Stimulated activated CD8-positive, alpha-beta memory T cell treated with anti-CD3 and anti-CD28 coated beads, Interleukin-12 subunit alpha, Interleukin-12 subunit beta, amount 100 ng/mL, for 1 hour (primary cell): ENCODE measurements at places on chromosomes 3 and 15.
A peak's percentile ranks its signal among the peaks of the same experiment; 100 is the strongest.

DNA sequence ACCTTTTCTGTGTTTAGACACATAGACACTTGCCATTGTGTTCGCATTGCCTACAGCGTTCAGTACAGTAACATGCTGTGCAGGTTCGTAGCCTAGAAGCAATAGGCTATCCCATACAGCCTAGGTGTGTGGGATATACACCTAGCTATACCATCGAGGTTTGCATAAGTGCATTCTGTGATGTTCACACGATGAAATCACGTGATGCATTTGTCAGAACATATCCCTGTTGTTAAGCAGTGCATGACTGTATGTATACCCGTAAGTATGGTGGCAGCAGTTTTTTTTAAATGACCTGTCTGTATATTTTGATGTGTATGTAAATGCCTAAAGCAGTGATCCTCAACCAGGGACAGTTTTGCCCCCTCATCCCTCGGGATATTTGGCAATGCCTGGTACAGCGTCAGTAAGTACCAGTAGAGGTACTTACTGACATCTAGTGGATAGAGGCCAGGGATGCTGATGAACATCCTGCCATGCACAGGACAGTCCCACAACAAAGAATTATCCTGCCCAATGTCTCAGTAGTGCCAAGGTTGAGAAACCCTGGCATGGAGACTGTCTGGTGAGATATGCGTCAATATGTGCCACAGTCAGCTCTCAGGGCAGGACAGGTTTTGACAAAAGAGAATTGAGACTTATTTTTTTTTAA lies 129.1 kb downstream of the HCN4 start:
- no peak for DNase-seq

- DNase-seq = no peak
These were observed 50.3 kb downstream of the EMC4 start for GRCh38 chr15:34275154-34275553.

DNA sequence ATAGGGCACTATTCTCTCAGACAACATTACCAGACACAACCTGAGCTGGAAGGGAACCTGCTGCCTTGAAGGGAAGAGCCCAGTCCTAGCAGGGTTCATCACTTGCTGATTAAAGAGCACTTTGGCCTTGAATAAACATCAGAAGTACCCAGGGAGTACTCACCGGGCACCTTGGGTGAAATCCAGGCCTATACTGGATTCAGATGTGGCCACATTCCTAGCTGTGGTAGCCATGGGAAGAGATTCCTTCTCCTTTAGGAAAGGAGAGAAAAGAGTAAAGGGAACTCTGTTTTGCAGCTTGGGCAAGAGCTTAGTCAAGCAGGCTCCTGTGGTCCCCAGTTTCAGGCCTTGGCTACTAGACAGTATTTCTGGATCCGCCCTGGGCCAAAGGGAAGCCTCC lies 195.0 kb downstream of the SPATA16 start:
- DNase-seq = no peak

- no peak for DNase-seq
These were observed 29.9 kb downstream of the IL5RA start for GRCh38 chr3:3080309-3080708.

DNA sequence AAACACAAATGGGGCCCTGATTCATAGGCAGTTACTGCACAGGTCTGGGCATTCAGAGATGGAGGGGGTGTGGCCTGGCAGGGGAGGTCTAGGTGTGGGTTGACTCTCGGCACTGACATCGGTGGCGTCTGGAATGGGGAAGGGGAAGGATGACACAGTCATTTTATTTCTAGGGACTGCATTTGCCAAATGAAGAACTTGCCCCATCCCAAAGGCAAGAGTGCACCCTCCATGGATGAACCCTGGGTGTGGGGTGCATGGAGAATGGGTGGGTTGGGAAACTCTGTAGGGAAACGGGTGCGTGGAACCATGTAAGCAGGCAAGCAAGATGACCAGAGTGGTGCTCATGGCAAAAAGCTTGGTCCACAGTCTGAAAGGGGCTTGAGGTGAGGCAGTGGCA lies 24.5 kb downstream of the SLC6A20 start:
- no peak for DNase-seq

DNA sequence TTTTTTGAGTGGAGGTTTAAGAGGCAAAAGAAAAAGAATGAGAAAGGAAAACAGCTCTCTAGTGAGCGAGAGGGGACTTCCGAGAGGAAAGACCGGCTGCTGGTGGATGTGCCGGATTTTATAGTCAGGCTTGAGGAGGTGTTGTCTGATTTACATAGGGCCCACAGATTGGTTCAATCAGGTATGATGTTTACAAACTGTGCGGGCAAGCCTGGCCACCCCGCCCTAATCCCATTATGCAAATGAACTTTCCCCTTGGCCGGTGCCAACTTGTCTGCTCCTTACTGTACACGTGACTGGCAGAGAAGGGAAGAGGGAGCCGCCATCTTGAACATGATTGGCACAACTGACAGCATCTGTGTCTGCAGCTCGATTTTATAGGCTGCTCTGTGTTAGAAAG lies 44.7 kb downstream of the FAM43A start:
- no peak for DNase-seq

DNA sequence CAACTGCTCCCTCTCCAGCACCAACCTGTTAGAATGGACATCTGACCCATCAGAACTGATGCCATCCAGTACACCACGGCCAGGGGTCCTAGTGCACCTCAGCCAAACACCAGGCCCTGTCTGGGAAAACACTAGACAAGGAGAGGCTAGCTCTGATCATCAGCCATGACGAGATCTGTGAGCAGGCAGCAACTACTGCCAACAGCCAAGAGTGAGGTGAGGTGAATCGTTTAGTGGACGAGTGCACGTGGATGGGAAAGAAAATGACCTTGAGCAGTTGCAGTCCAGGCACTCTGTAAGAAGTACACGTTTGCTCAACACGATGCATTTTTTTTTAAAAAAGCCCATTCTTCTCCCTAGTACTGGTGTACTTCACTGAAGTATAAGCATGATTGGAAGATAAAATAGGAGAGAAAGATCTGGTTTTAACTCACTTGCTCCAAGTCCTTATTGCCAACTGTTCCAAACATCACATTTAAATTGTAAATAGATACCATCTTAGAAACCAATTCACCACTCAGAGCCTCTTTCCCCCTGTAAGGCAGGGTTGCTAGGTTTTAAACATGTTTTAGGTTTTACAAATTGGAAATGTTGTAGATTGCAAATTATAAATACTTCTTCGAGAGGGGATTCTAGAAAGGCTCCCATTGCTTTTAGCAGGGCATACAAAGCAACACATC lies 5.7 kb downstream of the ST8SIA2 start:
- DNase-seq = no peak

DNA sequence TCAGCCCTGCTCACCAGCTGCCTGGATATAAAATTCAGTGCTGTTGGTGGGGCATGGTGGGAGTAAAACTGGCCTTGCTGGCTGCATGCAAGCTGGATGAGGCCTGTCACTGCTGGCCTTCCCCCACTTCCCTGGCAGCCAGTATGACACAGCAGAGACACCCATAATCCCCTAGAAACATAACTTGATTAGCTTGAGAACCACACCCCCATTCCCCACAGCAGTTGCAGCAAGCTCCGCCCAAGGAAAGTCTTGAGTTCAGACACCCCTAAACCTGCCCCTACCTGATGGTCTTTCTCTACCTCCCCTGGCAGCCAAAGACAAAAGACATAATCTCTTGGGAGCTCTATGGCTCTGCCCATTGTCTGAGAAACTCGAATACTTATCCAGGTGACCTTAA lies 405.1 kb upstream of the NECTIN3 start:
- no peak for DNase-seq

DNA sequence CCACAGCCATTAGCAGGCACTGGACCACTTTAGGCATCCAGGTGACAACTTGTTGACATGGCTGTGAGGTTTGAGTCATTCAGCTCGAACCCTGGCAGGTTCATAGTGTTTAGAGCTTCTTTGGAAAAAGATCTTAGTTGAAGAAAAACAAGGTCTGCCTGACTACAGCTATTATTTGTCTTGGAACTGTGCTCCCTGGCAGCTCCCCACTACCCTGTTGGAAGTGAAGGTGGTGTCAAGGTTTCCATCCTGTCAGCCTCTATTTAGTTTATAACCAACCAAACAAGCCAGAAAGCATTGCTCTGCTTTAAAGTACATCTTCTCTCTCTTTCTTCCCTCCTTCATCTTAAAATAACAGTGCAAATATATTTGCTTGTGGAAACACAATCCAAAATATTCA lies 56.8 kb downstream of the KAT2B start:
- no peak for DNase-seq

GRCh38 chr3:99730870-99731269 lies 86.8 kb upstream of the CMSS1 start:
- no peak for DNase-seq

- DNase-seq = no peak
These were observed 439.3 kb upstream of the ARPP21 start for GRCh38 chr3:35200056-35200455.

DNA sequence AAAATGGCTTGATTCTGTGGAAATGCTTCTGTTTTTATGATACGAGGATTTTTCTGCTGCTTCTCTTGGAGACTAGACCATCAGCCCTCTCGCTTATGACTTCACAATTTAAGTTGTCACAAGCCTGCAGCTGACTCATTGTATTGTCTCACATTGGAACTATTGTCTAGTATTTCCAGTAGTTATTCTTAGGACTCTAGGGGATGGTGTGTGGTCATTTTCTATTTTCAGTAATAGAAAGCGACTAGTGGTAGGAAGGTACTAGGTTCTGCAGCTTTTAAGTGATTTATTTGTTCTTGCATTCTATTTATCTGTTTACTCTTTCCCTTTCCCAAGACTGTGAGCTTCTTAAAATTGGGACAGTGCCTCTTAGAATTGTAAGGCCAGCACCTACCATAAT lies 66.3 kb upstream of the CRTC3 start:
- no peak for DNase-seq

DNA sequence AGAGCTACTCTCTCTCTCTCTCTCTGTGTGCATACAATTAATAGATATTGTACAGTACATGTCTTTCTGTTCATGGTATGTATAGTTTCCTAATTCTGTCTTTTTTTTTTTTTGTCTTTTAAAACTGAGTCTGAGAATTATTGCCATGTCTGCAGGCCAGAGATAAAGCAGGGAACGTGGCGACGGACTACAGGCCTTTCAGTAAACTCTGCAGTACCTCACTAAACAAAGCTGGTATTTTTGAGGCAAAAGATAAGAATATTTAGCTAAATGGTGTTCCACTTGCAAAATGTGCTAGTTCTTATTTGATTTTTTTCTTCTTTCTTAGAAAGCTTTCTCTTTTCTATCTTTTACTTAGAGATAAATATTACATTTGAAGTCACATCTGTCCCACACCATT lies 44.0 kb upstream of the EHHADH start:
- DNase-seq = no peak

GRCh38 chr15:86654501-86654900 lies 574.8 kb downstream of the AGBL1 start:
- DNase-seq = no peak

DNA sequence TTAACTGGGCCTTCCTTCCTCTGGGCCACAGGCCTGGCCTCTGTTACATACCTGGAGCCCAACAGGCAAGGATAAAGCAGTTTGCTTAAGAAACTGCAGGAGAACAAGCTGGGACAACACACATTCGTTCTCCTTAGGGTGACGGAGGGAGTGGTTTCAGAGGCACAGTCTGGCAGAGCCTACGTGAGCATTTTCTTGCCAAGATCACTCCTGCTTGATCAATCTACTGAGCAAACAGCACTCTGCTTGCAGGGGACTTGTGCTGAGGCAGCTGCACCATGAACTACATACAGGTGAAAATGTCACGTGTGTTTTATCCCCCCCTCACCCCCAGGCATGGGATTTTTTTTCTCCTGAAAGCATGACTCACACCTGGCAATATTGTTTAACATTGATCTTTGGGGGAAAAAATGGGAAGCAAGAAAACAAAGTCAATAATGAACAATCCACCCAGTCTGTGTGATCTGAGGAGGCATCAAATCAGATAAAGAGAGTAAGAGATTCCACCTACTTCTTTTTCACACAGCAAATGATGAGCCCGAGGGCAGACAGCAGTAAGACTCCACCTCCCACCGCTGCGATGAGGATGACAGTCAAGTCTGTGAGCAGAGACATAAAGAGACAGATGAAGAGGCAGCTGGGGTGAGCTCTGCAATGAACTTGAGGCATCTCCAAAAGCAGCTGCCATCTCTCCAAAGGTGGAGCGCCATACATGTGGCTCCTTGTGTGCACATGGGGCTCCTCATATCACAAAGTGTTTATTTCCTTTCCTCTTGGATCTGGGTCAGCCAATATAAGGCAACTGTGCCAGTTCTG lies 57.4 kb downstream of the CDCP1 start:
- DNase-seq = no peak

- no peak for DNase-seq
These were observed 251.1 kb downstream of the PTPRG start for GRCh38 chr3:61812517-61812916.

DNA sequence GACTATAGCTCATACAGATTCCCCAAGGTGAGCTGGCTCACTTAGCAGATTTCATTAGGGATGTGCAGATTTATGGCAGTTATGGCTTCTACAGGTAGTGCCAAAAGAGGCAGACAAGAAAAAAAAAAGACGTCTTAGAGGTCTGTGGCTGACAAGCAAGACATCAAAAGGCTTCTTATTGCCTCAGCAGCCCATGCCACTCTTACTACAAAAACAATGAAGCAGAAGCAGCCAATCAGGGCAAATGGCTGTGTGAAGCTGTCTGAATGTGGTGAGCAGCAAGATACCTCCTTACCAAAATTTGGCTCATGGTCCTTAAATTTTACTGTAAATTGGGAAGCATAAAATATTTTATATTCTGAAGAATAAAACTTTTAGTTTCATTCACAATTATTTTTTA lies 557.5 kb upstream of the GOLIM4 start:
- no peak for DNase-seq

DNA sequence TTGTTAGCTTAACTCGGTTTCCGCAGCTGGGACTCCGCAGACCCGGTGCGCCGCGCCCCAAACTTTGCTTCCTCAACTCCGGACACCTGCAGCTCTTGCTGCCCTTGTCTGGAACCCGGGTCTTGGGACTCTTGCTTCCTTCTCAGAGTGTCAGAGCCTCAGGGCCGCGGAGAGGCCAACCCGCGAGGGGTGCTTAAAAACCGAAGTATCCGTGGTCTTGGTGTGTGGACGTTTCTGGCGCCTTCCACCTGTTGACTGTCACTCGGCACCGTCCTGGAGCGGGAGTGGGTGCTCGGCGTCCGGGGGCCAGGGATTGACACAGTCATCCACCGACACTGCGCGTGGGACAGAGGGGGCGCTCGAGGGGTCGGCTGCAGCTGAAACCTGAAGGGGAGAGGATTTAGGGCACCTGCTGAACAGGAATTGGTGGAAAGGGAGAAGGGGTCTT lies 386 bp downstream of the SQOR start:
- peak; percentile 49 for DNase-seq
